ENCODE measurements at places on chromosomes 7 and 10. TPM values are rescaled to one million over a fixed set of nuclear protein-coding genes. Genes with fewer than 3 reads are reported as not detected.

Gene LLCFC1
- total RNA-seq = not detected

Gene AUTS2
- total RNA-seq = not detected

GRCh38 chr7:23347682-23348180 is 48.6 kb downstream of the MALSU1 start:
- 0 out of 2 replicates have a peak, but pooled peaks cover under 1% of the 10 kb centered on the region for H3K4me1 ChIP-seq
- H3K27me3 ChIP-seq = no peaks in the 10 kb centered on the region
- no peak overlapping the region for H3K4me3 ChIP-seq
- H3K36me3 ChIP-seq = peaks cover 65% of the 10 kb centered on the region

DNA sequence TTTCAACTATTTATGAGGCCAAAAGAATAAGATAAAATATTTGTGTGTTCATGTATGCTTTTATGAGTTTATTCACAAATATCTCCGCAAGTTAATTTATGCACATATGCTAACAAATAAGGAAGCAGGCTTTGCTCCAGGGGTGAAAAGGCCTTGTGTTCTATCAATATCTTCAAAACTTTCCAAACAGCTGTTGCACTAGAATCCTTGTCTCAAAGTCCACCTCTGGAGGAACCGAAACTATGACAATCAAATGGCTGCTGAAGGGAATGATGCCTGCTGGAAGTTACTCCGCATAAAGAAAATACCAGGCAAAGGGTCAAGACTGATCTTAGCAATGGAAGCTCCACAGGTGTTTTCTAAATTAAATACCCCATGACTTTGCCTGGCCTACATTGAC is 145.0 kb upstream of the GHITM start:
- H3K4me3 ChIP-seq = no peak overlapping the region
- H3K4me1 ChIP-seq = no peaks in the 10 kb centered on the region
- DNase-seq = no peak
- no peaks in the 10 kb centered on the region for H3K36me3 ChIP-seq
